Muscle of back (tissue), 13 donors: ENCODE measurements at places on chromosomes 13 and 19. TPM values are rescaled to one million over a fixed set of nuclear protein-coding genes. Genes with fewer than 3 reads are reported as not detected.
A peak's percentile ranks its signal among the peaks of the same experiment; 100 is the strongest.

DNA sequence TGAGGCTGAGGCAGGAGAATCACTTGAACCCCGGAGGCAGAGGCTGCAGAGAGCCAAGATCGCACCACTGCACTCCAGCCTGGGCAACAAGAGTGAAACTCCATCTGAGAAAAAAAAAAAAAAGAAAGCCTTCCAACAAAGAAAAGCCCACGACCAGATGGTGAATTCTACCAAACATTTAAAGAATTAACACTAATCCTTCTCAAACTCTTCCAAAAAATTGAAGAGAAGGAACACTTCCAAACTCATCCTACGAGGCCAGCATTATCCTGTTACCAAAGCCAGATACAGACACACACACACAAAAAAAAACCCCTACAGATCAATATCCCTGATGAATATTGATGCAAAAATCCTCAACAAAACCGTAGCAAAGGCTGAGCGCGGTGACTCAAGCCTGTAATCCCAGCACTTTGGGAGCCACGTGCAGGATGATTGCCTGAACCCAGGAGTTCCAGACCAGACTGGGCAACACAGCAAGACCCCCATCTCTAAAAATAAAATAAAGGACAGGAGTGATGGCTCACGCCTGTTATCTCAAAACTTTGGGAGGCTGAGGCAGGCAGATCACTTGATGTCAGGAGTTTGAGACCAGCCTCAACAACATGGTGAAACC is 6.2 kb upstream of the EVI5L start:
- no peak for DNase-seq

Gene SIGLEC11
- polyA plus RNA-seq, result 1.2 TPM

Gene SHISA2
- polyA plus RNA-seq, result 54.2 TPM

DNA sequence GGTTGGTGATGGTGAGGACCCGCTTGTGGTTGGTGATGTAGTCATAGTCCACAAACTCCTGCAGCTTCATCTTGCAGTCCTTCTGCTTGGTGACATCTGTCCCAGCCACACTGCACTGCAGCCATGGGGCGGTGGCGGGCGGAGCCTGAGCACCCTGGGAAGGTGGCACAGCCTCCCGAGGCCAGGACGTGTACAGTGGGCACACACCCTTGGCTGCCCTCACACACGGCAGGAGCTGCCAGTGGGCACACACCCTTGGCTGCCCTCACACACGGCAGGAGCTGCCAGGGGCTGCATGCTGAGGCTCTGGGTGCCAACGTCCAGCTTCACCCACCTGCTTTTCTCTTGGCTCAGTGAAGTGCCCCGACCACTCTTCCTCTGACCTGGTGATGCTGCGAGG is 128.7 kb downstream of the TUBA3C start:
- DNase-seq, result no peak

Gene RXFP2
- not detected for polyA plus RNA-seq

- peak; percentile 88 for DNase-seq
These were observed 117.0 kb downstream of the DCT start for GRCh38 chr13:94362411-94362909.

GRCh38 chr13:110161112-110161882 is 145.7 kb downstream of the COL4A1 start:
- no peak for DNase-seq

DNA sequence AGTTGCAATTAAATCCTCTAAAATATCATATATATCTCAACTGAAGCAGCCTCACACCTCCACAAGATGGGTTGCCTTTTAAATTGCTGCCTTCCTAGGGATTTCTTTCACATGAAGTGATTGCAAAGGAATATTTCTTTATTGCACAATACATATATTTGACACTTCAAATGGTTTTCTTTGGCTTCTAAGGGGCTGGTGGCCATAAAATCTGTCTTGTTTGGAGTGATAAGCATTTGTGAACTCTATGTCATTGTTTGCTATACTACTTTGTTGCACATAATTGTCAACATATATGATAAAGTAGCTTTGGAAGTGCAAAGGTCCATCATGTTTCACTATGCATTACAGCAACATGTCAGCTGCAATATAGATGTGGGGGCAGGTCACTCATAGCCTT is 2380.9 kb downstream of the PCDH9 start:
- DNase-seq, result no peak

- DNase-seq, result no peak
These were observed 17.8 kb upstream of the UPF3A start for GRCh38 chr13:114263578-114263977.

- DNase-seq, result no peak
These were observed 51.5 kb downstream of the MCF2L start for GRCh38 chr13:113020323-113021080.

- no peak for DNase-seq
These were observed 2.1 kb upstream of the LRP3 start for GRCh38 chr19:33192010-33192409.

- no peak for DNase-seq
These were observed 30.1 kb downstream of the ZC3H13 start for GRCh38 chr13:46022481-46022880.

Gene ALOX5AP
- 4.5 TPM for polyA plus RNA-seq

Gene ZNF491
- polyA plus RNA-seq, result 2.5 TPM

Gene RASAL3
- 0.86 TPM for polyA plus RNA-seq

DNA sequence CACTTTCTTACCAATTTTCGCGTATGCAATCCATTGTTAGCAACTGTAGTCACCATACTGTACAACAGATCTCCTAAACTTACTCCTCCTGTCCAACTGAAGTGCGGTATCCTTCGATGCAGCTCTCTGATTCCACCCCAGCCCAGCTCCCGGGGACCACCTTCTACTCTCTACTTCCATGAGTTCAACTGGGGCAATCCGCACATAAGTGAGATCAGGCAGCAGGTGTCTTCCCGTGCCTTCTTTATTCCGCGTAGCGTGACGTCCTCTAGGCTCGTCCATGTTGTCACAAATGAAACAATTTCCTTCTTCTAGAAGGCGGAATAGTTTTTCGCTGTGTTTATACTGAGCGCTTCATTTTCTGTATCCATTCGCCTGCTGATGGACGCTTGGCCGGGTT is 8.4 kb downstream of the LILRB1 start:
- DNase-seq, result no peak

Gene ZNF211
- 15.7 TPM for polyA plus RNA-seq

Gene DHDH
- polyA plus RNA-seq, result 0.68 TPM

Gene LSM7
- 61.8 TPM for polyA plus RNA-seq

GRCh38 chr13:20395061-20395916 is 130.4 kb downstream of the CRYL1 start:
- no peak for DNase-seq

DNA sequence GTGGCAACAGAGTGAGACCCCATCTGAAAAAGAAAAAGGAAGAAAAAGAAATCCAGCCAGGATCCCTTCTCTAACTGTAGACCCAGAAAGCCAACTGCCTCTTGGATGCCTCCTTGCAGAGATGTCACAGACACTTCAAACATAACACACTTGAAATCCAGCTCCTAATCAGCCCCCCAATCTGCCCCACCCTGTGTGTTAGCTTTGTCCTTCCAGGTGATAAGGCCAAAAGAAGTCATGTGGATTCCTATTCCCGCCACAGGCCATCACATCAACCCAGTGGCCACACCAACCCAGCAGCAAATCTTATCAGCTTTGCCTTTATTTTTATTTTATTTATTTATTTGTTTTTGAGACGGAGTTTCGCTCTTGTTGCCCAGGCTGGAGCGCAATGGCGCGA is 8.1 kb downstream of the BEST2 start:
- DNase-seq, result no peak

Gene UBE2L5
- polyA plus RNA-seq, result 0.67 TPM

- no peak for DNase-seq
These were observed 24.6 kb upstream of the IGSF23 start for GRCh38 chr19:44588771-44589112.

DNA sequence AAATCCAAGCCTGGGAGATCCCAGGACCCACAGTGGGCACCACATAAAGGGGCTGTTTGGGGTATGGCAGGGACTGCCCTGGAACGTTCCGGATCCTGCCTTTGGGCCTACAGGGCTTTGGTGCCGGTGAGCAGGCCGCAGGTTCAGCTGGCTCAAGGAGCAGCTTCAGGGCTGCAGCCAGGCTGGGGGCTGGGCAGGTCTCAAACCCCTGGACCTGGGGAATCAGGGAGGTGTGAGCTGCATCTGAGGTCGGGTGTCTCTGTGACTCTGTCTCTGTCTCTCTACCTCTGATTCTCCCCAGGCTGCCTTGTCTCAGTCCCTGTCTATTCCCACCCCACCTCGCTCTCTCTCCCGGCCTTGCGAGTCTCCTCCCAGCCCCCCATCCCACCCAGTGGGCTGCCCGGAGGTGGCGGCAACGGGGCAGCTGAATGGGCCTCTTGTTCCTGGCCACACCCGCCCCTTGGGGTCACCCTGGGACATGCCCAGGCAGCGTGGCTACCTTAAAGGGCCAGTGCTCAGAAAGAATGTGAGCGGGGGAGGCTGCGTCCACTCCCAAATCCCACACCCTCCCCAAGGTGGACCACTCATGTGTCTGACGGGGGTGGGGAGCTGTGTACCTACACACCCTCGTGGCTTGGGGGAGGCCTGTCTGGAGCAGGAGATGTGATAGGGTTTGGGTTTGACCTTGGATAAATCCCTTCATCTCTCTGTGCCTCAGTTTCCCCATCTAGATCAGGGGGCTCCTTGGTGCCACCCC is 31.1 kb downstream of the NFIC start:
- DNase-seq, result no peak

- no peak for DNase-seq
These were observed 870.1 kb downstream of the PCDH9 start for GRCh38 chr13:66359910-66360552.

Gene CCDC70
- not detected for polyA plus RNA-seq

GRCh38 chr19:30406220-30407067 is 34.3 kb downstream of the ZNF536 start:
- DNase-seq, result no peak

DNA sequence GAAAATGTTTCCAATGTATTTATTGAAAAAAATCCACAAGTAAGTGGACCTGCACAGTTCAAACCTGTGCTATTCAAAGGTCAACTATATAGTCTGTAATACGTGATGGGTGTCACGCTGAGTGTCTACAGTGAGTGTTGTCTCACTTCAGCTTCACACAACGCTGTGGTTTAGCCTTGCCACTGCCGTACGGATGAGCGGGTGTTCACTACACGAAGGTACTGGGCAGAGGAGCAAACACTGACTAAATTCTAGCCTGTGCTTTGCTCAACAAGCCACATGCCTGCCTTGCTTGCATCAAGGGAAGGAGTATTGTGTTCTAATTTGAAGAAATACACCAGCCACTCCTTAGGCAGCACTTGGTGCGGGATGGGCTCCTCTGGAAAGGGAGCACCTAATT is 3.4 kb upstream of the FFAR3 start:
- DNase-seq, result no peak

DNA sequence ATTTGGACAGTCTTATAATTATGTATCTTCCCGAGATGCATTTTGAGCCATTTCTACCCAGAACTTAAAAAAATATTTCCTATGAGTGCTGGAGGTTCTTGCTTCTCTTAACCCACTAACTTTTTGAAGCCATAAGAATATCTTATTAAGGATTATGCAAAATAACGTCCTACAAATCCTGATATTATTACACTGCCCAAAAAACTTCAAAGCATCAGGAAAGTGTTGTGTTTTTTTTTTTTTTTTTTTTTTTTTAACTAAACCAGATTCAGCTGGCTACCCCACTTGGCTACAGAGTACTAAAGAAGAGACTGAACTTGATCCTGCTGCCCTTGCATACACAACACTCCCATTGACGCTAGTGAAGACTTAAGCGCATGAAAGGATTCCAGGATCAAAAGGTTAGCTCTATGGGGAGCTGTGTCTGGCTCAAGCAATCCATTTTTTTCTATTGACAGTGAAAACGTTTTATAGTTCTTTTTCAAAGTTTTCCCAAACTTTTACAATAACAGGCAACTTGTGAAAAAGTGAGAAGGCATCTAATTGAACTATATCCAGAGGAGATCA is 141.4 kb downstream of the KCNRG start:
- DNase-seq, result no peak

Gene KATNAL1
- 11.6 TPM for polyA plus RNA-seq

- peak; percentile 84 for DNase-seq
These were observed 5.1 kb downstream of the GRIN2D start for GRCh38 chr19:48398375-48399235.

GRCh38 chr13:80237646-80238045 is 103.3 kb downstream of the SPRY2 start:
- DNase-seq, result no peak

DNA sequence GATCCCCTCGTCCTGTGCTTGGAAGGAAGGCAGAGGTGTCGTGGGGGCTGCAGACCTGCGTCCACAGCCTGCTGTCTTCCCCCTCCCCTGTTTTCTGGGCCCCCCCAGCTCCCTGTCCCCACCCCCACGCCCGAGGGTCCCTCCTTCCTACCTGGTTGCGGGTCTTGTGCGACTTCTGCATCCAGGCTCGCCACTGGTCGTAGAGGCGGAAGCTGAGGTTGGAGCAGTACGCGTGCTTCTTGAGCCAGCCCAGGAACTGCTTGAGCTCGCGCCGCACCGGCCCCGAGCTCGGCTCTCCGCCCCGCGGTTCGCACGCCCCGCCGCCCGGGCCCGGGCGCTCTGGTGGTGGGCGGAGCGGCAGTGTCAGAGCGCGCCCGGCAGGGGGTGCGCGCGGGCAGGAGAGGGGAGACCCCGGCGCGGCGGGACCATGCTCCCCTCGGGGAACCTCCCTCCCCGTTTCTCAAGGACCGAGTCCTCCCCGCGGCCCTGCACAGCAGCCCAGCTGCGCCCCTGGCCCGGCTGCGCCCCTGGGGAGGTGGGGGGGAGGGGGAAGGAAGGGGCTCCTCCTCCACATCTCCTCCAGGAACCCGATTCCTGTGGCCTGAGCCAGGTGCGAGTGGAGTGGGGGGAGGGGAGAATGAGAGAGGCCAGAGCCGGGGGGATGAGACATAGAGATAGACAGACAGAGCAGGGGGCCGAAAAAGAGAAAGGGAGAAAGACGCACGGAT is 5.7 kb downstream of the REX1BD start:
- peak; percentile 64 for DNase-seq

- no peak for DNase-seq
These were observed 70.5 kb downstream of the ZNF568 start for GRCh38 chr19:36986601-36987000.

DNA sequence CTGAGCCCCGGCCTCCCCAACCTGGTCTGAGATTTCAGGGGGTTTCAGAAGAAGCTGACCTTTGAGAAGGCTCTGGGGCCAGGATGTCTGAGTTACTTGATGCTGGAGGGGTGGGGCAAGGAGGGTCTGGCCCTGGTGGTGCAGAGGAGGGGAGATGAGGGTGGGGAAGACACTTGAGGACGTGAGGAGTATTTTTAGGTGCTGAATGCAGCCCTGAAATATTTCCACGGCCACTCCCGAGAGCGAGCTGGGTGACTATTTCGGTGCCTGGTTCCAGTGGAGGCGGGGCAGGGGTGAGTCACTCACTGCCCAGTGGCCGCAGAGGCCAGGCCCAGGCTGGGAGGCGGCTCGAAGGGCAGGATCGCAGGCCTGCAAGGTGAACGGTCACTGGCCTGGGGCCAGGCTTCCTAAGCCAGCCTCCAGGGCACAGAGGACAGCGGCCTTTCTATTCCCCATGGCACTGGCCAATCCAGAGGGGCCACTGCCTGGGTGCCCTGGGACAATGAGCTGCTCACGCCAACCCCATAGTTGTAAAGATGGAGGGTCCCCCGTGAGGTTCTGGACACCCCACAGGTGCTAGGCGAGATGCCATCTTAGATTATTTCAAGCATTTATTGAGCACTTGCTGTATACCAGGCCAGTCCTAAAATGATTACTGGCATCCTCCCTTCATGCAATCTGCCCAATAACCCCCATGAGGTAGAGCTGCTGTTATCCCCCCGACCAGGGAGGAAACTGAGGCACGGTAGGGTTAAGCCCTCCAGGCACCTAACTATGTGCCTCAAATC is 19.7 kb upstream of the JUND start:
- DNase-seq, result peak; percentile 55
